GM23338 (cell line): ENCODE measurements at places on chromosomes 1 and 21. TPM values are rescaled to one million over a fixed set of nuclear protein-coding genes. Genes with fewer than 3 reads are reported as not detected.
A peak's percentile ranks its signal among the peaks of the same experiment; 100 is the strongest.

- no peak overlapping the region for H3K4me3 ChIP-seq
- no peak overlapping the region for H3K27ac ChIP-seq
- no peaks in the 10 kb centered on the region for H3K36me3 ChIP-seq
- DNase-seq: no peak
- H3K4me1 ChIP-seq: no peaks in the 10 kb centered on the region
- H3K27me3 ChIP-seq: no peaks in the 10 kb centered on the region
These were observed 225.2 kb downstream of the LTN1 start for GRCh38 chr21:28767523-28767922.

CRB1 gene
- total RNA-seq: 0.56 TPM in 1 of 2 replicates, not detected in the other

ZFP69B gene
- total RNA-seq: 10.0 and 10.8 TPM in 2 replicates

DNA sequence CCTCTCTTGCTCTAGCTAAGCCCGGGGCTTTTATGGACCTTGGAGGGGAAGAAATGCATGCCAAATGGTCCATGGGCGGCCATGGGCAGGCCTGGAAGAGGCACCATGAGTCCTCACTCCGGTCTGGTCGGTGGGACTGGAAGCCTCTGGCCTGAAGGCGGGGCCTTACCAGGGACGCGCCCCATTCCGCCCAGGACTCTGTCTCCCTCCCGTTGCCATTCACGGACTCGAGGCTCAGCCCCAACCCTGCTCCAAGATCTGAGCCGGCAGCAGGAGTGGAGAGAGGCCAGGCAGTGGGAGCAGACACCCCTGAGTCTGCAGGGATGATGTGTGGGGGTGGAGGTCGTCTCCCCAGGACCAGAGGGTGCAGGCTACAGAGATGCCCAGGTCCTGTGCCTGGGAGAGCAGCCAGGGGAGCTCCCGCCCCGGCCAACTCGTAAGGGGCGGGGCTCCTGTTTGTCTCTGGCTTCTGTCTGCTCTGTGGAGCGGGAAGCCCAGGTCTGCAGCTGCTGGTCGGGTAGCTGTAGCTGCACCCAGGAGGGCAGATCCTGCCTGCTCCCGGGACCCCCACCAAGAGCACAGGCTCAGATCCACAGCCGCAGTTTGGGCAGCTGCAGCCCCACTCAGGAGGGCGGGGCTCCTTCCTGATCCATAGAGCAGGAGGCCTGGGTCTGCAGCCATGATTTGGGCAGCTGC, 8.3 kb upstream of the KANK4 start:
- H3K36me3 ChIP-seq: no peaks in the 10 kb centered on the region
- no peaks in the 10 kb centered on the region; the same call in 1 of the 2 replicates for H3K4me1 ChIP-seq
- peak overlapping the region; percentile 42; the same call in 1 of the 2 replicates for H3K4me3 ChIP-seq
- no peak overlapping the region for H3K27ac ChIP-seq
- no peaks in the 10 kb centered on the region for H3K27me3 ChIP-seq
- peak; percentile 64 for DNase-seq

RUNX3 gene
- total RNA-seq: 0.12 and 0.73 TPM in 2 replicates

OR2L5 gene
- total RNA-seq: not detected in 2 replicates

- H3K4me1 ChIP-seq: no peaks in the 10 kb centered on the region
- H3K27me3 ChIP-seq: no peaks in the 10 kb centered on the region
- no peaks in the 10 kb centered on the region for H3K36me3 ChIP-seq
- H3K4me3 ChIP-seq: no peak overlapping the region
- no peak overlapping the region for H3K27ac ChIP-seq
These were observed 112.2 kb upstream of the GJB5 start for GRCh38 chr1:34642679-34643078.

DNA sequence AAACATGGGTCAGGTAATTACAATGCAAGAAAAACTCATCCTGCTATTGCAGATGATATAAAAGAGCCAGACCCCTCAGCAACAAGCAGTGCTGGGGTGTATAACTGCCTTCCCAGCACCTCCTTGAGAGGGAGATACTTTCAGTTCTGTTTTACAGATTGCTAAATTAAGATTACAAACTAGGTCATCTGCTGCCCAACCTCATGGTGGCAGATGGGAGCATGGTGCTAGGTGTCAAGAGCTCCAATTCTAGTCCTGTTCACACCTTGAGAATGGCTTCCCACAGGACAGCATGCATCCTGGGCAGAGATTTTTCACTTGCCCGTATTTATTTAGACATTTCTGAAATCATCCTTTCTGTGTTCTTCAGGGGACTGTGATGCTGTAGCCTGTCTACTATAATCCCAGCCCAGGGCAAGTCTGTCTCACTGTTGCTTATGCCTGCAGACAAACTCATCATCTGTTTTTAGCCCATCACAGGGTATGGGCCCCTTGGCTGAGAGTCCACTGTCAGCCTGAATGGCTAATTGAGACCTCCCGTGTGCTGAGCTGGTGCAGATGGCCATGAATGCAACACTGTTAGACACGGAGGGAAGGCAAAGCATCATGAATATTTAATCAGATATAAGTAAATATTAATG, 40.2 kb upstream of the PBX1 start:
- no peak overlapping the region for H3K27ac ChIP-seq
- H3K4me3 ChIP-seq: no peak overlapping the region
- no peaks in the 10 kb centered on the region for H3K4me1 ChIP-seq

DNA sequence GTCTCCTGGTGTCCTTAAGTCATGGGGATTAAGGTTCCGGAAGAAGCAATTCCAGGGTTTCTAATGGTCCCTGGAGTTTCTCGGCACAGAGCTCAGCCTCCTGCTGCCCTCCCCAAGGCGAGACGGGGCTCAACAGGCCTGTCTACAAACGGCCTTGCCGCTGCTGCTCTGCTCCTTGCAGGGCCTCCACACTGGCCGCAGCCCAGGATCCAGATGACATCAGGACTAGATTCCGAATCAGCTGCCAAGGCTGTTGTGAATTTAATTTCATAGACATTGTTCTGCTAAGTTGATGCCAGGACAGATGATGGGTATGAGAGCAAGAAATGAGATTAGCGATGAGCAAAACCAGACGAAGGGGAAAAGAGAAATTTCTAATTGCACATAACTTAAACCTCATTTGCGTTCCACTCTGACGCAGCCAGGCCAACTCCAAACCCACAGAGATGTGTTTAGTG, 103.6 kb upstream of the BACE2 start:
- H3K27me3 ChIP-seq: no peaks in the 10 kb centered on the region
- no peaks in the 10 kb centered on the region for H3K4me1 ChIP-seq
- no peak overlapping the region for H3K27ac ChIP-seq
- DNase-seq: no peak
- H3K4me3 ChIP-seq: no peak overlapping the region

GRCh38 chr21:45550522-45551210, 8.4 kb upstream of the SLC19A1 start:
- no peak overlapping the region for H3K27ac ChIP-seq
- DNase-seq: no peak
- no peaks in the 10 kb centered on the region for H3K27me3 ChIP-seq
- peaks cover 11% of the 10 kb centered on the region for H3K4me1 ChIP-seq
- H3K36me3 ChIP-seq: no peaks in the 10 kb centered on the region
- H3K4me3 ChIP-seq: no peak overlapping the region

- no peak overlapping the region for H3K27ac ChIP-seq
- no peaks in the 10 kb centered on the region for H3K36me3 ChIP-seq
- peaks cover 23% of the 10 kb centered on the region for H3K4me1 ChIP-seq
- no peak overlapping the region for H3K4me3 ChIP-seq
These were observed 11.0 kb downstream of the PLEKHA6 start for GRCh38 chr1:204348722-204349121.
